ENCODE measurements at places on chromosomes 12 and 14.

DNA sequence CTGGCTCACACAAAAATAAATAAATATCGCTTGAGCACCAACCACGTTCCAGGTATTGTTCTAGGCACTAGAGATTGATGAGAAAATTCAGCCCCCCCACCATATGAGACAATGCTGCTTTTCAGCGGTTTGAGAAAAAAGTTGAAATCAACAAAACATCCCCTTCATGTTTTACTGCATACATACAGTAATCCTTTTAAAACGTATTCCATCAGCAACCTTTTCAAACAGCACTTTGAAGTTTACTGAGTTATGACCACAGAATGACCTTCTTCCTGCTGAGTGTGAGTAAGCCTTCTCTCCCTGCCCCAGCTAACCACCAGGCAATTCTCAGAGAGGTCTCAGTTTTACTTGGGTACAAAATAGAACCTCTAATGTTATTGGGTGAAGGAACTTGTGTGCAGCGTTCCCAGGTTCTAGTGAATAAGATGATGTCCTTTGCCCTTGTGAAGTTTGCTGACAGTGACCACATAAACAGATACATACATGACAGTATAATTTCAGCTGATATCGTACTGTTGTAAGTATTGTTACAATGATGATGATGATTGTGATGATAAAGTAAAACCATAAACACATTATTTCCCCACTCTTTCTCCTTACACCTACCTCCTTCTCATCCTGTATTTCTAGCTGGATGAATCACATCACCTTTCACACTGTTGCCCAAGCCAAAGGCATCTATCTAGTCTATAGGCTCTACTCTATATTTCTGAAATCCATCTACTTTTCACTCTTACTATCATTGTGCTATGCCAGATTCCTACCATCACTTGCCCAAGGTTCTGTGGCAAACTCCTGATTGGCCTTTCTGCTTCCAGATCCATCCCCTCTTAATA is 124.4 kb upstream of the KRR1 start:
- DNase-seq: no peak

DNA sequence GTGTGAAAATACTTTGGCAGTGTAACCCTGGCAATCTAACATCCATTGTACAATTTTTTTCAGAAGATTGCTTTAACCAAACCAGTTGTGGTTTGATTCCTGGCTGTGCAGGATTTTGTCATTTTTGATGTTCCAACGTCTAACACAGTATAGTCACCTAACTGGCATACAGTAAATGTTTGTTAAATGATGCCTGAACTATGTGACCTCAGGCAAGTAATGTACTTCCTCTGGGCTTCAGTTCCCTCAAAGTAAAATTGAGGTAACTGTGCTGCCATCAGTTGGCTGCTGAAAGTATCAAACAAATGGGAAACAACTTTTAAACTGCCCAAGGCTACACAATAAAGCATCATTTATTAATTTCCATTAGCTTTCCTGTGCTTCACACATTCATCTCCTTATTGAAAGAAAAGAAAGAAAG is 4.3 kb downstream of the TM7SF3 start:
- no peak for DNase-seq

GRCh38 chr12:112029301-112029700 is 16.1 kb downstream of the ERP29 start:
- DNase-seq: no peak

DNA sequence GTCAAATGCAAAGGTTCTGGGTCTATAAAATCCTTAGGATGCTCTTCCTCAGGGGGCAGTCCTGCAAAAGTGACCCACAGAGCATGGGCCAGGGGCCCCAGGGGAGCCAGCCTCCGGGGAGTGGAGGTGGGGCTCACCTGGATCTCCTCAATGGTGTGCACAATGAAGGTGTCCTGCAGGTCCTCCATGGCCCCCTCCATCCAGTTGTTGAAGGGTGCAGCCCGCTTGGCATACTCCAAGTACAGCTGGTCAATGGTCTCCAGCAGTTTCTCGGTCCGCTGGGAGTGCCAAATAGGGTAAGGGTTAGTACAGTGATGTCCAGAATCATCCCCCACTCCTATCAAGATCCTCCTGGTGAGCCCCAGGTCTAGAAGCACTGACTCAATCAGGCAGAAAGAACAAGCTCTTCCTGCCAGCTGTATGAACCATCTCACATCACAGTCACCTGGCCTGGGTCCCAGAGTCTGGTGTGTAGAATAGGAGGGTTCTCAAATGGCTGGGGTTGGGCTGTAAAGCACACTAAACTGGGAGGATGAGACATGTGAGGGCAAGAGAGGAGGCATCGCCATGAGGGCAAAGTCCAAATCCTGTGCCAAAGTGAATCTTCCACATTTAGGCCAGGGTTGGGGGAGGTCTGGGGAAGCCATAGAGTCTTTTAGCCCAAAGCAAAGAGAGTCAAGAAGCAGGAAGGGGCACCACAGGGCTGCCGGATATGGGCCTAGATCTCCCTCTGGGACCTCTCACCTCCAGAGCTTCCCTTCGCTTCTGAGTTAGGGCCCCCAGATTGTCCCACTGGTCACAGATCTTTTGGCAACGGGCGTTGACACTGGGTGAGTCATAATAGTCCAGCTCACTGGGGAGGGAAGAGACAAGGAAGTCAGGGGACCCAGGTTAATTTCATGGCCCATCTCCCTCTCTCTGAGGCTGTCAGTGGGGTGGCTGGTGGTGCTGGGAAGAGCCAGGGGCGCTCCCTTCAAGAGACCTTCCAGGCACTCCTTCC is 91.5 kb upstream of the ZFP36L1 start:
- DNase-seq: no peak

- DNase-seq: no peak
These were observed 29.0 kb downstream of the MAGOHB start for GRCh38 chr12:10584415-10584814.

DNA sequence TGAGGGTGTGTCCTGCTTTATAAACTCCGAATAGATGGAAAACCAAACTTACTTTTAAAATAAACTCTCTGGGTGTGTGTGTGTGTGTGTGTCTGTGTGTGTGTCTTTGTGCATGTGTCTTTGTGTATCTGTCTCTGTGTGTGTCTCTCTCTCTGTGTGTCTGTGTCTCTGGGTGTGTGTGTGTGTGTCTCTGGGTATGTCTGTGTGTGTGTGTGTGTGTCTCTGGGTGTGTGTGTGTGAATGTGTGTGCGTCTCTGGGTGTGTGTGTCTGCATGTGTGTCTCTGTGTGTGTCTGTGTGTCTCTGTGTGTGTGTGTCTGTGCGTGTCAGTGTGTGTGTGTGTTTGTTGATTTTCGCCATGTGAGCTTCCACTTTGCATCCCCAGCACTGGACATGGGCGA is 9.2 kb downstream of the RAN start:
- no peak for DNase-seq

GRCh38 chr12:25730489-25731349 is 177.6 kb upstream of the LMNTD1 start:
- no peak for DNase-seq

- DNase-seq: no peak
These were observed 1066.1 kb downstream of the FLRT2 start for GRCh38 chr14:86596024-86596423.

GRCh38 chr14:89137526-89138163 is 279.4 kb downstream of the FOXN3 start:
- no peak for DNase-seq
